ENCODE measurements at places on chromosomes 6 and 20. TPM values are rescaled to one million over a fixed set of nuclear protein-coding genes. Genes with fewer than 3 reads are reported as not detected.

Gene SYCP2
- total RNA-seq: 4.2 TPM

Gene CYP24A1
- 1.1 TPM for total RNA-seq

Gene MRAP2
- 15.8 TPM for total RNA-seq

Gene OR2B6
- total RNA-seq: not detected

Gene KCNB1
- 10.0 TPM for total RNA-seq

Gene C6orf58
- total RNA-seq: not detected

Gene MOG
- 0.18 TPM for total RNA-seq

Gene TREM2
- 6.0 TPM for total RNA-seq

Gene PXT1
- total RNA-seq: not detected

Gene RSPO3
- total RNA-seq: 7.4 TPM

Gene LKAAEAR1
- total RNA-seq: 0.36 TPM

Gene TMEM200A
- total RNA-seq: 12.0 TPM

Gene DCDC2
- total RNA-seq: 2.6 TPM

Gene KCNK15
- total RNA-seq: 0.27 TPM

Gene OPRL1
- 9.5 TPM for total RNA-seq

Gene SOX18
- 1.6 TPM for total RNA-seq

Gene CPXM1
- 19.9 TPM for total RNA-seq

Gene RBM12
- total RNA-seq: 79.5 TPM

Gene POLR1C
- total RNA-seq: 20.9 TPM

Gene PLCB4
- 36.4 TPM for total RNA-seq

Gene HIVEP1
- total RNA-seq: 26.4 TPM

Gene GPR31
- not detected for total RNA-seq

Gene MLN
- total RNA-seq: not detected

Gene ELOVL2
- 22.0 TPM for total RNA-seq

Gene UST
- 11.4 TPM for total RNA-seq

Gene SPATS1
- not detected for total RNA-seq

Gene SNPH
- 12.8 TPM for total RNA-seq

Gene ULBP2
- 3.2 TPM for total RNA-seq

Gene SPATA25
- total RNA-seq: 2.5 TPM

Gene BMP6
- 8.3 TPM for total RNA-seq

Gene RIPPLY2
- 8.0 TPM for total RNA-seq

Gene MYLK4
- total RNA-seq: 0.45 TPM

Gene HTR1E
- total RNA-seq: 0.54 TPM

Gene SSTR4
- 0.54 TPM for total RNA-seq

Gene CLDN20
- total RNA-seq: not detected

Gene ID4
- 118 TPM for total RNA-seq

Gene PRR18
- 0.54 TPM for total RNA-seq

Gene ACSS1
- total RNA-seq: 13.5 TPM

Gene BTNL2
- 0.18 TPM for total RNA-seq

Gene FAXC
- 36.3 TPM for total RNA-seq

Gene PTGIS
- total RNA-seq: 9.7 TPM

Gene TULP1
- 0.54 TPM for total RNA-seq

Gene TRDN
- total RNA-seq: 0.09 TPM

Gene CLPSL1
- not detected for total RNA-seq

All from cerebellum (tissue), 4 donors.